ENCODE measurements at places on chromosomes 1 and 21.
A peak's percentile ranks its signal among the peaks of the same experiment; 100 is the strongest.

DNA sequence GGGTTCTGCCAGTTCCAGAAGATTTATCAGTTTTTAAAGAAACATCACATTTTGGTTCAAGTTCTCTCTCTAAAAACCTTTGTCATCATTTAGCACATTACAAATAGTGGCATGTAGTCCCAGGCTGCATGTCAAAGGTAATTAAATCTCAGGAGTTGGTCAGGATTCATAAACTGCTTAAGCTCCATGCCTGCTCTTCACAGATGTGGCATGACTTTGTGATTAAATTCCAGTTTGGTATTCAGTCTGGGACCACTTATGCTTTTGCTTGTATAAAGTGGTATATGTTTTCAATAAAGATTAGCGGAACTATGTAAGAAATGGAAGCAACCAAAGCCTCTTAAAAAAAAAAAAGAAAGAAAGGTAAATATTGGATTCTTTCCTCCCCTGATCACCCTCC is 408.0 kb downstream of the DISC1 start:
- DNase-seq, result no peak

DNA sequence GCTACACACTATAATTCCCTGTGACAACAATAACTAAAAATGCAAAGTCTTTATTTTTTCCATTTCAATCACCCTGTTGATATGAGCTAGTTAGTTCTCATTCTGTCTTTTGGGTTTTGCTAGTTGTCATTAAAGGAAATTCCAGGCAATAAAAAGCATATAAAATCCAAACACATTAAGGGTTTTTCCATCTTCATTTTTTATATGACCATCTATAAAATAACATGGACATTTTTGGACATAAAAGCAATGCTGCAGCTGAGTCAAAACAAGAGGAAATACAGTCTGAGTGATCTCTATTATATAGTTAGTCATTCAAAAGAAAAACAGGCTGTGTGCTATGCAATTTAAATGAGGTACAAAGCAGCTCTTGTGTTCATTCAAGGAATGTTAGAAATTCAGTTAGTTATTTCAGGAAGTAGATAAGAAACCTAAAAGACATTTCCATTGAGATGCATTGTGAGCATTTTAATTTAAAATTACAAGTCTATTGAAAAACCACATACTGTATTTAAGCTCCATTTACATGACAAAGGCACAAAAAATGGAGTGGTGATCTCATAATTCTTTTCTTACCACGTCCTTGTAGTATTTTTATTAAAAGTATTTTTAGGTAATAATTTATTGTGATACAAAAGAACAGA is 67.3 kb upstream of the BCL10 start:
- no peak for DNase-seq

GRCh38 chr21:38985568-38986378 is 180.0 kb downstream of the ETS2 start:
- peak; percentile 76 for DNase-seq

GRCh38 chr1:81809808-81810207 is 9.1 kb downstream of the ADGRL2 start:
- no peak for DNase-seq

All from stimulated activated CD8-positive, alpha-beta memory T cell treated with anti-CD3 and anti-CD28 coated beads, Interleukin-7, amount 100 ng/mL, for 48 hours (primary cell).